Kidney glomerular epithelial cell (primary cell): ENCODE measurements at places on chromosomes 16 and 17.

DNA sequence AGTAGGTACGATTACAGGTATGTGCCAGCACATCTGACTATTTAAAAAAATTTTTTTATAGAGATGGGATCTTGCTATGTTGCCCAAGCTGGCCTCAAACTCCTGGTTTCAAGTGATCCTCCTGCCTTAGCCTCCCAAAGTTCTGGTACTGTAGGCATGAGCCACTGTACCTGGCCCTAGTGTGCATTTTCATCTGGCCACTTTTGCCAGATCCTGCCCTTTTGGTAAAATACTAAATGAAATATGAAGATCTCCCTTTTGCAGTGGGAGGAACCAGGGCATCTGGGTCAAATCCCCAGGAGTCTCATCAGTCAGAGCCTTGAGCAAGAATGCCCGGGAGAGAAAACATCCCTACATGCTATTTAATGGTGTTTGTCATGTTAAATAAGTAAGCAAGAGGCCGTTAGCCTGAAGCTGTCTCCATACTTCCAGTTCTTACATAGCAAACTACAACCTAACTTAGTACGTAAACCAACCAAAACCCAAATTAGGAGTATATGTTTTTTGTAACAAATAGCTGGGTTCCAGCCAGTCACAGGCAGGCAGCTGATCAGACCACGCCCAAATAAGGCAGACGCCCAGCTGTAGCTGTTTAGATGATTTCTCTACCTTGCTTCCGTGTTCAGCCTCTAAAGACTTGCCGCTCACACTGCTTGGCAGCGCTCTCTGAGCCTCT, 46.5 kb upstream of the CLEC18A start:
- no peak for DNase-seq

GRCh38 chr17:78977997-78978973, 1.4 kb downstream of the LGALS3BP start:
- no peak for DNase-seq

DNA sequence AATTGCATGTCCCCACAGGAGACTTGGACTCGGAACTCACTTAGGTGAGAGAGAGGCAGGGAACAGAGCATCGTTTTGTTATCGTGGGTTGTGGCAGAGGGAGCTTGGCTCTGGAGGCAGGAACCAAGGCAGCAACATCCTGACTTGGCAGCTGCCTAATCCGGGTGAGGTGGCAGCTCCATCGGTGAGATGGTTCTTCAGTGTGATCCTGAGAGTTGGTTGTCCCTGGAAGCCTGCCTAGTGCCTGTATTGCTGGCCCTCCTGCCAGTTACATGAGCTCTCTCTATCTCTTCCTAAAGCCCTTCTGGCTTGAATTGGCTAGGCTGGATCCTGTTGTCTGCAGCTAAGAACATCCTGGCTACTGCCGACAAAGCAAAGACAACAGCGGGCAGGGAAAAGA, 19.9 kb upstream of the SEC14L1 start:
- no peak for DNase-seq

DNA sequence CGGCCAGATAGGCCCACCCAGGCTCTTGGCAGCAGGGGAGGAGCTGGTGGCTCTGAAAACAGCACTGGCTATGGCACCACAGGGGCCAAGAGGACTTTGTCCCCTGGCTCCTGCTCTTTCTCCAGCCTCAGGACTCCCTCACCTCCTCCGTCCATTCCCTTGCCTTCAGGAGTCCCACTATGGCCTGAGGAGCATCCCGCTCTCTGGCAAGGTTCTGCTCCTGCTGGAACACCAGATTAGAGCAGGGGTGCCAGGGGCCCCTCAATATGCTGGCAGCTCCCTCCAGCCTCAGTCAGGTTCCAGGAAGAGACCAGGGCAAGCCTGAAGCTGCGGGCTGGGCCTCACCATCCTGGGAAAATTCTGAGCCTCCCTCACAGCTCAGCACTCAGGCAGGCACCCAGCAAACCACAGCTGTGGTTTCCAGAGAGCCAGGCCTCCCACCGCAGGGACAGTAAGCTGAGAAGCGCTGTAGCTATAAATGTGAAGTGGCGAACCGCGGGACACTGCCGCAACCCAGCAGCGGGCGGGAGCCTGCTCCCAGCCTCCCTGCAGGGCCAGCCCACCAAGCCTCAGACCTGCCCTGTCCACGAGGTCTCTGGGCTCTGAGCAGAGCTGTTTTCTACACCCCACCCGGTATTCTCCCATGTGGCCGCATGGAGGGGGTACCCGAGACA, 25.7 kb downstream of the C17orf100 start:
- no peak for DNase-seq

DNA sequence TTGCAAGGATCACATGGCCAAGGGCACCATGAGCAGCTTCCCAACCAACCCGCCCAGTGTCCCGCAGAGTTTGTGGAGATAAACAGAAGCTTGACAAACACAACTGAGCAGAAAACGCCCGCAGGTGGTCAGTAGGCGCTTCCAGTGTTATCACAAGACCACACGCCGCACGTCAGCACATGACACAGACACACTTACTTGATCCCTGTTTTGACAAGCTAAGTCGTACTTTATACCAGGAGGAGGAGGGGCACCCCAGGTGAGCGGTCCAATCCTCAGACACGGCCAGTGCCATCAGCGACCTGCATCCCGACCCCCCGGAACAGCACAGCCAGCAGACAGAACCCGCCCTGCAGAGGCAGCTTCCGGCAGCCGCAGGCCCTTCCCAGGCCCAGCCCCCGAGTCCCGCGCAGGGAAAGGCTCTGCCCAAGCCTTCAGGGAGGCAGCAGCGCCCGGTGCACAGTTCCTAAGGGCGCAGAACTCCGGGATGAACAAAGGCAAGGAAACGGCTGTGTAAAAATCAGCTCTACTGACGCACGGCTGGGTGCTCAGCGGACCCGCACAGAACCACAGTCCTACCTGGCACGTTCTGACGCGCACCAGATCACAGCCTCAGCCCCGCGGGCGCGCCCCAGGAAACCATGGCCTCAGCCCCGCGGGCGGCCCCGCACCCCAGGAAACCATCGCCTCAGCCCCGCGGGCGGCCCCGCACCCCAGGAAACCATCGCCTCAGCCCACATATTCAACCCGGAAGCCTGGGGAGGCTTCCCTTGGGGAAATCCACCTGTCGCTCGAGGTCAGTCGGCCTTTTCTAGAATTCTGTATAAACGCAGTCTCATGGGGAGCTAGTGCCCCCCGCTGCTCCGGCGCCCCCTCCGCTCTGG, 27.8 kb downstream of the AXIN1 start:
- no peak for DNase-seq
